ENCODE measurements at places on chromosomes 16 and 17.

DNA sequence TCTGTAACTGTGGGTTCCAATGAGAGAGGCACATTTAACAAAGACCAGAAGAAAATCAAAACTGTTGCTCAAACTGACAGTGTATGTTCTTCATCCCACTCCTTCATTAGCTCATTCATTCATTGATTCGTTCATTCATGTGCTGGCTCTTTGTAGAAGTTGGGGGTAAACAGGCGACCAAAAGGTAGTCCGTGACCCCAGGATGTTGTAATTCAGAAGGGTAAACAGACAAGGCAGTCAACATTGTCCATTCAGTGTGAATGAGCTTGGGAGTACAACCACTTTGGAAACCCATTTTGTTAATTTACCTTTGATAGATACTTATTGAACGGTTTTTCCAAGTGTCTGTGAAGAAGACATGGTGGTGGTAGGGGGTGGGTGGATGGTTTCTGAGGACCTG is 26.1 kb downstream of the CDH13 start:
- DNase-seq, result no peak
- peaks cover 3% of the 10 kb centered on the region for H3K27me3 ChIP-seq
- H3K36me3 ChIP-seq, result no peaks in the 10 kb centered on the region
- H3K4me1 ChIP-seq, result peaks cover 77% of the 10 kb centered on the region
- peak overlapping the region; percentile 93 for H3K27ac ChIP-seq

DNA sequence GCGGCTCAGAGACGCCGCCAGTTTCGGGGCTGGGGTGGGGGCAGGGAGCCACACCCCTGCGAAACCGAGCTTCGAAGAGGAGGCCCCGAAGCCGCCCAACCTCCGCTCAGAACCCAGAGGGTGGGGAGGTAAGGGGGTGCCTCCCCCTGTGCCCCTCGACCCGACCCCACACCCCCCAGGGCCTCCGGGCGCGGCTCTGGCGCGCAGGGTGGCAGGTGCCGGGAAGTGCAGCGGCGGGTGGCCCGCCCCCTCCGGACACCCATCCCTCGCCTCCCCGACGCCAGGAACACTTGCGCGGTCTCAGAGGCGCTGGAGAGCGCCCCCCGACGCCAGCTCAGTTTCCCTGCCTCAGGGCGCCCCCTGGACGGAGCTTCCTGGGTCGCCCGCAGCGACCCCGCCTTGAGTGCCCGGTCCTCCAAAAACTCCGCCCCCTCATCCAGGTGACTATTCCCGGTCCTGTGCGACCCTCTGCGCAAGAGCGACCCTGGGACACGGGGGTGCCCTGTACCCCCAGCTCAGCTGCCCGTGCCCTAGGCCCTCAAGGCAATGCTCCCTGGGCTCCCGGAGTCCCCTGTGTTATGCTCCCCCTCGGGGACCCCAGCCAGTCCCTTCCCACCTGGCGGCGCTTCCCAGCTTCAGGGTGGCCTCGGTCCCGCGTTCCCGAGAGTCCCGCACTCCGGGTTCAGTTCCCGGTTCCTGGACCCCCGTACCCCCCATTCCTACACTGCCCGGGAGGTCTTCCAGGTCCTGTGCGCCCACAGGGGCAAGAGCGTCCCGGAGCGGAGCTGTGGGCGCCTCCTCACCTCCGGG is 562 bp downstream of the PPL start:
- H3K27me3 ChIP-seq, result peaks cover 29% of the 10 kb centered on the region
- peak overlapping the region; percentile 36 for H3K4me3 ChIP-seq
- no peaks in the 10 kb centered on the region for H3K36me3 ChIP-seq
- H3K27ac ChIP-seq, result no peak overlapping the region
- peaks cover 4% of the 10 kb centered on the region for H3K4me1 ChIP-seq

DNA sequence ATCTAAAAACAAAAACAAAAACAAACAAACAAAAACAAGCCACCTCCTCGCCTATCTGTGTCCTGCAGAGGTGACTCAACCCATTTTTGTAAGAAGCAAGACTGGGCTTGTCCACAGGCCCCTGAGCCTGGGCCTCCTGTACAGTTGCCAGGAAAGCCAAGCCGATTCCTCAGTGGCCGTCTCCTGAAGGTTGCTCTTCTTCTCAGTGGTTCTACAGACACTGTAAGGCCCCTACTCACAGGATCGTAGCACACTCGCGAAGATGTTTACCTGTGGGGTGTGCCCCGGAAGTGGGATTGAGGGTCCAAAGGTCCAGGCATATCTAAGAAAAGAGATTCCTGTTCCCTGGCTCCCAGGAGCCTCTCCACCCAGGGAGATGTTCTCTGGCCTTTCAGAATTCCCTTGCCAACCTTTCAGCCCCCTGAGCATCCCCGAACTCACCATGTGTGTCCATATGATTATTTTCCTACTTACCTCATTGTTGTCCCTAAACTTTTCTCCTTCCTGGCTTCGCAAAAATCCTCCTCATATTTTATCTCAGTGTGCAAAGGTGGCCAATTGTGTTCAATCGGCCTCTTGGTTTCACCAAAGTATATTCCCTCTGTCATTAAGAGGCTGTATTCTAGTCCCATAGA is 7.5 kb upstream of the CES3 start:
- no peaks in the 10 kb centered on the region for H3K36me3 ChIP-seq
- peaks cover 10% of the 10 kb centered on the region for H3K4me1 ChIP-seq
- H3K27me3 ChIP-seq, result peaks cover 37% of the 10 kb centered on the region
- no peak overlapping the region for H3K27ac ChIP-seq
- H3K4me3 ChIP-seq, result no peak overlapping the region
- no peak for DNase-seq

DNA sequence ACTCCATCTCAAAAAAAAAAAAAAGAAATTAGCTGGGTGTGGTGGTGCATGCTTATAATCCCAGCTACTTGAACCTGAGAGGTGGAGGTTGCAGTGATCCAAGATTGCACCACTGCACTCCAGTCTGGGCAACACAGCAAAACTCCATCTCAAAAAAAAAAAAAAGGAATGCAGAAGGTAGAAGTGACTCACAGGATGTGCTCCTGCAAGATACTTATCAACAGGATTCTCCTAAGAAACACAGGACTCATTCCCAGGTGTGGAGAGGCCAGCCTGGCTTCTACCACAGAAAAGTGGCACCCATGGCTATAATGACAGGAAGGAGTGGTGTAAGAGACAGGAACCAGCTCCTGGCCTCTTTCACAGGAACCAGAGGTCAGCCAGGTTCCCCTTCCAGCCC is 13.8 kb downstream of the ELMO3 start:
- H3K4me3 ChIP-seq, result no peak overlapping the region
- no peak overlapping the region for H3K27ac ChIP-seq
- no peaks in the 10 kb centered on the region for H3K27me3 ChIP-seq
- no peaks in the 10 kb centered on the region for H3K4me1 ChIP-seq

GRCh38 chr16:65875381-65876055 is 491.0 kb upstream of the CDH5 start:
- H3K36me3 ChIP-seq, result no peaks in the 10 kb centered on the region
- no peak for DNase-seq
- H3K27ac ChIP-seq, result no peak overlapping the region
- no peaks in the 10 kb centered on the region for H3K27me3 ChIP-seq
- H3K4me3 ChIP-seq, result no peak overlapping the region
- no peaks in the 10 kb centered on the region for H3K4me1 ChIP-seq

GRCh38 chr17:70446446-70446845 is 277.1 kb downstream of the KCNJ2 start:
- no peak overlapping the region for H3K27ac ChIP-seq
- DNase-seq, result no peak
- no peaks in the 10 kb centered on the region for H3K36me3 ChIP-seq
- no peaks in the 10 kb centered on the region for H3K4me1 ChIP-seq
- H3K4me3 ChIP-seq, result no peak overlapping the region

DNA sequence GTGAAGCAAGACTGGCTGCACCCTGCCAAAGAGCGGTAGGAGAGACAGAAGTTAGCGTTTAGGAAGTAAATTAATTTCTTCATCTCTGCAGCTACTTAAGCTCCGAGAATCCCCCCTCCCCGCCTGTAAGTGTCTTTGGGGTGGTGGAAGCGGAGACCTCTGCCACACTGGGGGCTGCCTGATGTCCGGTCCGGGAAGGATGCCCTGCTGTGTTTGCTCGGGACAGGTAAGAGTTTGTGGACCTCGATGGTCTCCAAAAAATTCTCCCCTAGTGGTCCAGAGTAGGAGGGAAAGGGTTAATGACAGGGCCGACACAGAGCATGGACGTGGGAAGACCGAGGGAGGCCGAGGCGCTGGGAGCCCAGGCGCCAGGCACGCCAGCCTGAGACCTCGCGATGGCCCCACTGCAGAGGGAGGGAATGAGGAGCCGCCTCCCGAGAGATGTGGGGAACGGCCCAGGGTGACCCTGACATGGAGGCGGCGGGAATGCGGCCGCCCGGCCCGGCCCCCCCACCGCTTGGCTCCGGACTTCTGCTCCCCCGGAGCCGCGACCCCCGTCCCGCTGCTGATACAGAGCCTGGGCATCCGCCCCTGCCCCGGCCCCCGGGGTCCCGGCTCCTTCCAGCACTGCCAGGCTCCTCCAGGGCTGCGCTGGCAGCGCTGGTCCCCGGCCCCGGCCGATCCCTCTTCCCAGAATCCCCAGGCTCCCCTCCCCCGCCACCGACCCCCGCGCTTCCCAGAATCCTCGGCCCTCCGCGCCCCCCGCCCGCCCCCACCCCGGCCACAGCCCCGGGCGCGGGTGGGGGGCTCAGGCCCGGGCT is 680 bp downstream of the ZNF629 start:
- no peak overlapping the region for H3K27ac ChIP-seq
- peak overlapping the region; percentile 83 for H3K4me3 ChIP-seq
- peaks cover 4% of the 10 kb centered on the region for H3K36me3 ChIP-seq
- peaks cover 11% of the 10 kb centered on the region for H3K4me1 ChIP-seq
- DNase-seq, result peak; percentile 24
- no peaks in the 10 kb centered on the region for H3K27me3 ChIP-seq

- H3K36me3 ChIP-seq, result peaks cover 2% of the 10 kb centered on the region
- no peak for DNase-seq
- no peak overlapping the region for H3K4me3 ChIP-seq
- peaks cover 5% of the 10 kb centered on the region for H3K27me3 ChIP-seq
- H3K27ac ChIP-seq, result no peak overlapping the region
These were observed 34.6 kb downstream of the TRIM25 start for GRCh38 chr17:56879280-56879679.

GRCh38 chr17:29138184-29138955 is 41.8 kb downstream of the MYO18A start:
- H3K4me3 ChIP-seq, result peak overlapping the region; percentile 92
- no peaks in the 10 kb centered on the region for H3K36me3 ChIP-seq
- peak; percentile 88 for DNase-seq
- H3K27me3 ChIP-seq, result no peaks in the 10 kb centered on the region

GRCh38 chr16:35181422-35182030 is 1722.1 kb downstream of the TP53TG3F start:
- no peaks in the 10 kb centered on the region for H3K4me1 ChIP-seq
- DNase-seq, result no peak
- H3K27me3 ChIP-seq, result no peaks in the 10 kb centered on the region

Data from activated CD8-positive, alpha-beta T cell treated with anti-CD3 and anti-CD28 coated beads for 36 hours (primary cell).